8988T (cell line): ENCODE measurements at places on chromosomes 7 and 10.
A peak's percentile ranks its signal among the peaks of the same experiment; 100 is the strongest.

DNA sequence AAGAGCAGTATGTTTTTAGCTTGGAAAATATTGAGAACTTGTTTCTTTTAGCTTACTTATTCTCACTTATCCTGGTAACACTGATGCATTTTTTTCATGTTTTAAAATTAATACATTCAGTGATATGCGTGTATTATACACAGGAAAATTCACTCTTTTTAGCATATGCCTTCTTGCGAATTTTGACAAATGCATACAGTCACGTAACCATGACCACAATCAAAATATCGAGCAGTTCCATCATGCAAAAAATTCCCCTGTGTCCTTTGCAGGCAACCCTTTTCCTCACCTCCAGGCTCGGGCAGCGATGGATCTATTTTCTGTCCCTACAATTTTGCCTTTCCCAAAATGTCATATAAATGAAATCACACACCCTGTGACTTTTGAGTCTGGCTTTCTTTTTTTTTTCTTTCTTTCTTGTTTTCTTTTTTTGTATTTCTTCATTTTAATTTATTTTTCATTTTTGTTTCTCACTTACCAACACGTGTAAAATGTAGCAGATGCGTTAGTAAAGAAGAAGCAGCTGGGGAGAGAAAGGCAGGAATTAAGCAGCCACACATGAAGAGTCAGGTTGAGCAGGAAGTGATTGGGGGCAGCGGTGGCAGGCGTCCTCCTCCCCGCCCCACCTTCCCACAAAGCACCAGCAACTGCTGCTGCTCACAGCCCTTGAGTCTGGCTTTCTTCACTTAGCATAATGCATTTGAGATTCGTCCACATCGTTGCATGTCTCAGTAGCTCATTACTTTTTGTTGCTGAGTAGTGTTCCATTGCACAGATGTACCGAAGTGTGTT is 29.9 kb downstream of the ADRB1 start:
- no peak for DNase-seq

GRCh38 chr10:114825513-114826253 is 4.1 kb downstream of the FHIP2A start:
- no peak for DNase-seq

DNA sequence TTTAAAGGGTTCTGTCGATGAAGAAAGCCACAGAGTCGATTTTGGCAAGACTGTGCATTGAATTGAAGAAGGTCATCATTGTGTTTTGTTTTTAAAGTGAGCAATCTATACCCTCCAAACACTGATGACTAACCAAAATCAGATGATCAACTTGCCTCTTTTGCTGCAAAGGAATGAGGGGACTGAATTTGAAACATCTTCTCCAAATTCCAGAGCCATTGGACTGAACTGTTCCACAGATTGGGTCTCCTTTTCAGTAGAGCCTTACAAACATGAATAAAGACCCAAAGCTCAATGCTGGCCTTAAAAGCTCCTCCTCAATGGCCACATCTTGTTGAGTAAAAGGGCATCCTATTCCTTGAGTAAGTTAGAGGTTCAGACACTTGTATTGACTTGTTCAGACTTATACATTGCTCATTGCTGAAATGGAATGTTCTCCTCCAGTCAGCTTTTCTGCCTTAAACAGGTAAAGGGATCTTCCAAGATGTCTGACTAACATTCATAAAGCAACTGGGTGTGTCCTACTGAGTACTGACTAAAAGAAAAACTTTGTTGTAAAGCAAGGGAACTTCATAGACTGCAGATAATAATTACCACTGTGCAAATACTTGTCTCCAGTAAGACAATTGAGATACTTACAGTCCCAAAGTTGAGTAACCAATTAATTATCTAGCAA is 630.6 kb downstream of the KCNMA1 start:
- DNase-seq: no peak

GRCh38 chr7:37728747-37729146 is 45.2 kb downstream of the GPR141 start:
- no peak for DNase-seq

DNA sequence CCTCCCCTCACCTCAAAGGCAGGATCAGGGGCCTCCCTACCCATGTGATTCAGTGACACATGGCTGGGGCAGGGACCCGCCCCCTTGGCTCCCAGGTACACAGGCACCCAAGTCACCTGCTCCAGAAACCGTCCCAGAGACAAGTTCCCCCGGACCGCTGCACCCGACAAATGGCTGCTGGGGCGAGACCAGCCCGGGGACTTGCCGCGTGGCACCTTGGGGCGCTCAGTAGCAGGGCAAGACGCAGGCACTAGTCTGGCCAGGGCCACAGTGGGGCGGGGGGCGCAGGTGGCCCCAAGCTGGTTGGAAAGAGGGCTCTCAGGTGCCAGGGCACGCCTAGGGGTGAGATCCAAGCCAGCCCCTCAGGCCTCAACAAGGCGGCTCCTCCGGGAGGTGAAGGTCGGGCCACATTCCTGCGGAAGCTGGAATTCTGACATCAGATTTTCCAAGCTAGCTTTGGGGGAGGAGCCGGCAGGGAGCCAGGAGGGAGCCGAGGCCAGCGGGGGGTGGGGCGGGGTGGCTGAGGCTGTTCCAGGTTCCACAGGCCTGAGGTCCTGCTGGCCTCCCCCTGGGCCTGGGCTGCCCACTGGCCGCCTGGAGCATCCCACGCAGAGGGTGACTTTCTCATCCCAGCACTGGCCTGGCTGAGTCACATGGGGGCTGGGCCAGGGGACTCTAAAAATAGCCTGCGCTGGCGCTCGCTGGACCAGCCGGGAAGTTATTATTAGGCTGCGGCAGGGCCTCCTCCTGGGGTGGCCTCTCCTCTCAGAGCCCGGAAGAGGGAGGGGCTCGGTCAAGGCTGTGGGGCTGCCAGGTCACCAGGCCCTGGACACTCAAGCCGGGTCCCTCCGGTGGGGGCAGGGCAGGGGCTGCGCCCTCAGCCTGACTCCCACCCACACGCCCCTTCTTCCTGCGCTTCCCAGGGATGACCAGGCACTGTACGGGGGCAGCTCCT is 20.5 kb upstream of the INPP5A start:
- DNase-seq: peak; percentile 75

DNA sequence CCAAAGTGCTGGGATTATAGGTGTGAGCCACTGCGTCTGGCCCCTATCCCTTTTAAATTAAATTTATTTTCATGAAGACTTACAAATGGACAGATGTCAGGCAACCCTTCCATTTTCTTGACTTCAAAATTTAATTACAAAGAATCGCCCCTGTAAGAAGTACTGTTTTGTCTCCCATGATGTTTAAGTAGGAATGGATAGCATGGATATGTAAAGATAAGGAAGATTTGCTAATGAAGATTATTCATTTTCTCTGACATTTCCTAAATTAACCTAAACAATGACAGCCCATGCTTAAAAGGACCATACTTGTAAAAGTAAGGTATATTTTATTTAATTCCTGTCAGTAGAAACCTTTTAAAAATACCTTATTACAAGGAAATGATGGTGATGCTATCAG is 552.9 kb downstream of the GFRA1 start:
- no peak for DNase-seq

GRCh38 chr7:115293628-115294240 is 371.8 kb downstream of the MDFIC start:
- no peak for DNase-seq

- no peak for DNase-seq
Measured at GRCh38 chr10:6892864-6893263, 312.8 kb upstream of the PRKCQ start.

DNA sequence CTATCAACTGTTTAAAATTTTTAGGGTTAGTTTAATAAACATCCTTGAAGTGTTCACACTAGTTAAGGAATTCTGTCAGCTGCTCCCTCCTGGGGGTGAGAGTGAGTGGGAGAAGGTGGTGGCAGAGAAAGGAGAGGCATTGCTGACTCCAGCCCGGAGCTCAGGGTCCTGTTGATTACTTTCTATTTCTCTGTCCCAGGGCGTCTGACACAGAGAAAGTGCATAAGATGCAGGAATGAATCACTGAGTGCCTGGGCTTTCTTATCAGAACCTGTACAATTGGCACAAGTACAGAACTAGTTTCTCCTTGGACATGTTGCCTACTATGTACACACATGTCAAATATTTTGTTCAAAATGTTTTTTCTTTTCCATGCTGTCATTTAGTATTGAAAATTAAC is 410.8 kb upstream of the COBL start:
- DNase-seq: no peak

GRCh38 chr7:64359543-64359942 is 45.8 kb downstream of the ZNF736 start:
- DNase-seq: no peak

DNA sequence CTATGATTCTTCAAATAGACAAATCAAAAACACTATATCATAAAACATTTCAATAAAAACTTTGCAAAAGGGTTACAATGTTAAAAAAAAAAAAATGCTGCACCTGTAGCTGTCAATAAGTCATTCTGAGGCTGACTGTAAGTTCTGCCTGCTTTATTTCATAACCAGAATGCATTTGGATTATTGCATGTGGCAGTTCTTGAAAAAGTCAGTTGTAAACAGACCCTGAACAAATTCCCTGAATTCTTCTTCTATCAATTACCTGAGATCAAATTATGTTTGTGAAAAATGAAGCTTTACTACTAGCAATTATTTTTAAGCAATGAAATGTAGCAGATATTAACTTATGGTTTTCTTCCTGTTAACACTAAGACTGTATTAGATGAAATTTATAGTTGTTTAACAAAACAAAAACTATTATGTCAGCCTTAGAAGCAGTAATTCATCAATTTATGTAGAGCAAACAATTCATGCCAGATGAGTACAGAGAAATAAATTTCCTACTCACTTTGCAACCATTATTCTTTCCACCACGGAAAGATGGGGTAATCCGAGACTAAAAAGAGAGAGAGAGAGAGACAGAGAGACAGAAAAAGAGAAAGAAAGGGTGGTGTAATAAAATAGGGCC is 107.8 kb downstream of the SFMBT2 start:
- no peak for DNase-seq

DNA sequence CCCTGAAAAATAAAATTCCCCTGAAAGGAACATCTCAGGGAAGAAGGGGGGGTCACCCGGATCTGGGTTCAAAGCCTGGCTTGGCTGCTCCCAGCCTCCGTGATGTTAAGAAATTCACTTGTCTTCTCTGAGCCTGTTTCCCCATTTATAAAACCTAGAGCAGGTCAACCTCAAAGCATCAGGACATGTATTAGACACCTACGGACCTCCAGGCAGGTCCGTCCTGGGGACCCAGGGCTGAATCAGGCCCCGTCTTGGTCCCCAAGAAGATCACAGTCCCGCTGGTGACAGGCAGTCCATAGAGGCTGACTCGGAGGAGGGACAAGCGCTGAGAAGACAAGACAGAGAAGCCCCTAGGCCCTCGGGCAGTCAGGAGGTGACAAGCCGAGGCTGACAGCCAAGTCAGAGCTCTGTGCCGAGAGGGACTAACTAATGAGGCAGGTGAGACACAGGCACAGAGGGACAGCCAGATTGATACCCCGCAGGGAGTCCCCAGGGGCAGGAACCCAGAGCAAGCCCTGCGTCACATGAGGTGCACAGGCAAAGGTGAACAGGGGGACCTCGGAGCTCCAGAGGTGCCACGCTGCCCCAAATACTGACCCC is 2.9 kb downstream of the MYL10 start:
- no peak for DNase-seq

GRCh38 chr10:104591441-104591840 is 49.6 kb upstream of the SORCS3 start:
- DNase-seq: no peak

GRCh38 chr7:129768614-129769399 is 157.3 kb downstream of the NRF1 start:
- DNase-seq: no peak

- DNase-seq: no peak
Measured at GRCh38 chr7:80923211-80923612, 4.4 kb upstream of the SEMA3C start.

- no peak for DNase-seq
Measured at GRCh38 chr10:27643301-27643700, 102.3 kb downstream of the MKX start.

DNA sequence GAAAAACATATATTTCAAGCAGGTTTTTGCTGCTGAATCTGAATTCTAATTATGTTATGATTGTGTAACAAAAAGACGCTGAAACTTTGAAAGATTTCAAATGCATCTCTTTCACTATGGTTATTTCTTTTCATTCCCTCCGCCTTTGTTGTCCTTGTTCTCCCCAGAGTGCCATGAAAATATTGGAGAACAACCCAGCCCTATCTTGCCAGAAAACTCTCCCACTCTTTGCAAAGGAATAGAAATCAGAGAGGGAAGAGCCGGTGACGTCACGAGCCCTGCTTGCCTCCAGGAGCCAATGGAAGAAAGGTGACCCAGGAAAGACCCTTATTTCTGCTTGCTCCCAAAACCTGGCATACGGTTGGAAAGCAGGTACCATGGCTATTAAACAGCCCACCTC is 3.4 kb downstream of the GFRA1 start:
- no peak for DNase-seq

- no peak for DNase-seq
Measured at GRCh38 chr7:157622408-157623205, 285.8 kb downstream of the DNAJB6 start.

DNA sequence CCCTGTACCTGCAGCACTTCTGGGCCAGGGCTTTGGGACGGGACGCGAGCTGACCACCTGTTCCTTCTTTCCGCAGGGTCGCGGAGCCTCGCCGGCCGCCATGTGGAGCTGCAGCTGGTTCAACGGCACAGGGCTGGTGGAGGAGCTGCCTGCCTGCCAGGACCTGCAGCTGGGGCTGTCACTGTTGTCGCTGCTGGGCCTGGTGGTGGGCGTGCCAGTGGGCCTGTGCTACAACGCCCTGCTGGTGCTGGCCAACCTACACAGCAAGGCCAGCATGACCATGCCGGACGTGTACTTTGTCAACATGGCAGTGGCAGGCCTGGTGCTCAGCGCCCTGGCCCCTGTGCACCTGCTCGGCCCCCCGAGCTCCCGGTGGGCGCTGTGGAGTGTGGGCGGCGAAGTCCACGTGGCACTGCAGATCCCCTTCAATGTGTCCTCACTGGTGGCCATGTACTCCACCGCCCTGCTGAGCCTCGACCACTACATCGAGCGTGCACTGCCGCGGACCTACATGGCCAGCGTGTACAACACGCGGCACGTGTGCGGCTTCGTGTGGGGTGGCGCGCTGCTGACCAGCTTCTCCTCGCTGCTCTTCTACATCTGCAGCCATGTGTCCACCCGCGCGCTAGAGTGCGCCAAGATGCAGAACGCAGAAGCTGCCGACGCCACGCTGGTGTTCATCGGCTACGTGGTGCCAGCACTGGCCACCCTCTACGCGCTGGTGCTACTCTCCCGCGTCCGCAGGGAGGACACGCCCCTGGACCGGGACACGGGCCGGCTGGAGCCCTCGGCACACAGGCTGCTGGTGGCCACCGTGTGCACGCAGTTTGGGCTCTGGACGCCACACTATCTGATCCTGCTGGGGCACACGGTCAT is 13.3 kb downstream of the GPR146 start:
- DNase-seq: no peak

- no peak for DNase-seq
Measured at GRCh38 chr10:82464966-82465365, 590.0 kb downstream of the NRG3 start.

DNA sequence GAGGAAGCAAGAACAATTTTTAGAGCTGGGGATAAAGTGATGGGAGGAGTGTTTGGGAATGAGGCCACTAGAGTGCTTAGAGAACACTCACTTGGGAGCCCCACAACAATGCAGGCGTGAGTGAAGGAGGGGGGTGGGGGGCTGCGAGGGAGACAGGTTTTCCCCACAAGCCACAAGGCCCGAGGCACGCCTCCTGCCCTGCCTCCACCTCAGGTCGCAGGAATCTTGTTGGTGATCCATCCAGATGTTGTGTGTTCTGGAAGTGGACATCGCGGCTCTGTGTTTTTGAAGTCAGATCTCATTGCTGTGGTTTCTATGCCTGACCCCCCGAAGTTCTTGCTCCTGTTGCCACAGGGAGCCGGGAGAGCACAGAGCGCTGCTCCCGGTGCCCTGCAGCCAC is 178.0 kb upstream of the BMPER start:
- DNase-seq: no peak

GRCh38 chr10:57844387-57844998 is 423.2 kb downstream of the IPMK start:
- no peak for DNase-seq
